Upper lobe of left lung (tissue), 6 donors: ENCODE measurements at places on chromosomes 1 and 21. TPM values are rescaled to one million over a fixed set of nuclear protein-coding genes. Genes with fewer than 3 reads are reported as not detected.
A peak's percentile ranks its signal among the peaks of the same experiment; 100 is the strongest.

GRCh38 chr1:242140836-242141235 lies 141.9 kb upstream of the MAP1LC3C start:
- no peak for DNase-seq

Gene POGK
- total RNA-seq = 64.9 TPM

- DNase-seq = no peak
These were observed 246.4 kb upstream of the NR5A2 start for GRCh38 chr1:199780948-199781670.

DNA sequence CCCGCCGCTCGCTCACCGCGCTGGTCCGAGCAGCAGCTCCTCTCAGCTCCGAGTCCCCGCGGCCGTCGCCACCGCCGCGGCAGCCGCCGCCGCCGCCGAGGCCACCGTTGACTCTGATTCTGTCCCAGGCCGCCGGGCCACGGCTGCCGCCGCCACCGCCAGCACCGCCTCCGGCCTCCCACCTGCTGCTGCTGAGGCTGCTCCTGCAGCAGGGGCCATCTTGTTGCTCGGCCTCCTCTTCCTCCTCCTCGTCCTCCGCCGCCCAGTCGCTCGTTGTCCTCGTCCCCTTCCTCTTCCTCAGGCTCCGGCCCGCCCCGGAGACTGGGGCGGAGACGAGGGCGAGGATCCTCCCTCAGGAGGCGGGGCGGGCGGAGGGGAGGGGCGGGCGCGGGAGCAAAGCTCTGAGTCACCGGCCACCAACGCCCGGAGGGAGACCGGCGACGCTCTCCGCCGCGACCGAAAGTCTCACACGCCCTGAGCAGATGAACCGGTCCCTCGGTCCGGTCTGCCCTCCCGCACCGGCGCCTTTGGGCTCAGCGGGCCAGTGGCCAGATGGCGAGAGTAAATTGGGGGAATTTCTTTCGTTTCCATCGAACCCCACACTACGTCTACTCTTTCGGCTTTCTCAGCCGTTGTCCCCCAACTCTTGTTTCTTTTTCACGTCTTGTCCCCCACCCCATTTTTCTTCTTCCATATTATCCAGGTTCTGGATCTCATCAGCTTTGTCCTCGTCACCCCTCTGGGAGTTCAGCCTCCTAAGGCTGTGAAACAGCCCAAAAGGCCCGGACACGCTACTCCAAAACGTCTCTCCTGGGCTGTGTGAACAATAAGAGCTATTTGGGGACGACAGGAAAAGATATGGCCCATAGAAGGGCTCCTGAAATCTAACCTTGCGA lies at the start of gene RC3H1:
RC3H1 (minus strand) TSS at position 278 of the 896 bp plus-strand sequence. CDS start 29,372 bp downstream, outside the sequence.
- peak; percentile 97 for DNase-seq

Gene TSSK3
- 2.1 TPM for total RNA-seq

GRCh38 chr1:65558215-65558614 lies 137.7 kb downstream of the LEPR start:
- DNase-seq = no peak

Gene PLPP3
- 30.7 TPM for total RNA-seq

- DNase-seq = no peak
These were observed 5.0 kb upstream of the H6PD start for GRCh38 chr1:9229549-9229948.

DNA sequence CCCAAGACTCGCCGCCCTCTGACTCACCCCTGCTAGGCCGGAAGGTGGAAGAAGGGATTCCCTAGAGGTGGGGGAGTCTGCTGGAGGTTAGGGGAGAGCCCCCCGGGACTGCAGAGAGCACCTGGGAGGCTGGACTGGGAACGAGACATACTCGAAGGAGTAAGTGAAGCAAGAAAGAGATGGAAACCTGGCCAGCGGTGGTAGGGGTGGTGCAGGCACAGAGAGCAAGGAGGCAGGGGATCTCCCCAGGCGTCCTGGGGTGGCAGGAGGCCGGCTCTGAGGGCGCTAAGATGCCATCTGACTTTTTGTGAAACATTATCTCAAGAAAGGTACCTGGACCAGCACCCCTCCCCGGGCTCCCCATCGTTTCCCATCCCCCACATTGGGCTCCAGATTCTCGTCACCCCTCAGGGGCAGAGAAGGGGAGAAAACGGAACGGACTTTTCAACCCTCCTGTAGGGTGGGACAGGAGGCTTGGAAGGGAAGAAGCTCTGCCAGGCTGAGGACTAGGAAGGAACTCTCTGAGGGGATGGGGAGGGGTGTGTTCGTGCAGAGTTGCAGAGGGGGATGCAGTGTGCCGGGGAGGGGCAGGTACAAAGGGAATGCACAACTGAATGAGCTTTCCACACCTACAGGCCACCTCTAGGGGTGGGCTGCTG lies 708 bp downstream of the CHRNB2 start:
- DNase-seq = no peak

Gene LCE1C
- total RNA-seq = not detected
